ENCODE measurements at places on chromosomes 11 and 22. TPM values are rescaled to one million over a fixed set of nuclear protein-coding genes. Genes with fewer than 3 reads are reported as not detected.
A peak's percentile ranks its signal among the peaks of the same experiment; 100 is the strongest.

DNA sequence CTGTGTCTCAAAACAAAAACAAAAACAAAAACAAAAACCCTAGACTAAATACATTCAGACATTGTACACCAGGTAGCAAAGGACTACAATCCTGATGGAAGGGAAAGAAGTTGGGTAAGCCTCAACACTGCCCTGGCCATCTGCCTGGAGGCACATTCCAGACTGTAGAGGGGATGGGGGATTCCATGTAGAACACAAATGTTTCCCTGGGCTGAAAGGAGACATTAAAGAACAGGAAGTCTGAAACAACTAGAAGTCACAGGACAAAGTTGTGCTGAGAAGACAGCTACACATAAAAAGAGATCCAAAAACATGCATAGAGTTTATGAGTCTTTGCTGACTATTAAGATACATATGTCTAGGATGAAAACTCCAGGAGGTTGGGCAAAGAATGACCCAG, 83.9 kb downstream of the RRAS2 start:
- DNase-seq: no peak

DNA sequence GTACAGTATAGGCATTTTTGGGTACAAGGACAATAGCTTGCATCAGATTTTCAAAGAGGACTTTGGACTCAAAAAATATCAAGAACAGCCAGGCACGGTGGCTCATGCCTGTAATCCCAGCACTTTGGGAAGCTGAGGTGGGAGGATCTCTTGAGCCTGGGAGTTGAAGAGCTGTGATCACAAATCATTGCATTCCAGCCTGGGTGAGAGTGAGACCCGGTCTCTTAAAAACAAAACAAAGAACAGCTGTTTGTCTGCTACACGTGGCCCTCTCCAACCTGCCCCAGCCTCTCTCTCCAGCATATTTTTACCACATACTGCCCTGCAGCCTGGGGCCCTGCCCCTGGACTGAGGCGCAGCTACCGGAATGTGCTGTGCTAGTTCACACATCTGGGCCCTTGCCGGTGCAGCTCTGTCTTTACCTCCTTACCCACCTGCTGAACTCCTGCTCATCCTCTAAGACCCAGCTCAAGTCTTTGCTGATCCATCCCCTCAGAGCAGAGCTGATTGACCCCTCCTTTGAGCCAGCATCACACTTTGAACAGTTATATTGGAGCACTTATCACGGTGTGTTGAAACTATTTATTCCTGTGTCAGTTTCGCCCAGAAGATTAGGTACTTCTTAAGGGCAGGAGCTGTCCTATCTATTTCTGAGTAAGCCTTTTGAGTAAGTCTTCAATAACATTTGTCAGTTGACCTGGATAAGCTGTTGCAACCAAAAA, 29.4 kb downstream of the GRIK4 start:
- DNase-seq: no peak

Gene MPEG1
- 5.0 TPM for total RNA-seq

DNA sequence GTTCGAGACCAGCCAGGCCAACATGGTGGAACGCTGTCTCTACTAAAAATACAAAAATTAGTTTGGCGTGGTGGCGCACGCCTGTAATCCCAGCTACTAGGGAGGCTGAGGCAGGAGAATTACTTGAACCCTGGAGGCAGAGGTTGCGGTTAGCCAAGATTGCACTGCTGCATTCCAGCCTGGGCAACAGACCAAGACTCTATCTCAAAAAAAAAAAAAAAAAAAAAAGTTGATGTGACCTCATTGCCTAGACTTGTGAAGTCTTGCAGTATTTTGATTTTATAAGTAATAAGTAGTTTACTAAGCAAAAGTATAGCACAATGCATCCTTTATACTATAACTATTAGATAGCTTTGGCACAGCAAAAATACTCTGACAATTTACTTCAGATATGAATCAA, 9.9 kb upstream of the CUL5 start:
- no peak for DNase-seq

DNA sequence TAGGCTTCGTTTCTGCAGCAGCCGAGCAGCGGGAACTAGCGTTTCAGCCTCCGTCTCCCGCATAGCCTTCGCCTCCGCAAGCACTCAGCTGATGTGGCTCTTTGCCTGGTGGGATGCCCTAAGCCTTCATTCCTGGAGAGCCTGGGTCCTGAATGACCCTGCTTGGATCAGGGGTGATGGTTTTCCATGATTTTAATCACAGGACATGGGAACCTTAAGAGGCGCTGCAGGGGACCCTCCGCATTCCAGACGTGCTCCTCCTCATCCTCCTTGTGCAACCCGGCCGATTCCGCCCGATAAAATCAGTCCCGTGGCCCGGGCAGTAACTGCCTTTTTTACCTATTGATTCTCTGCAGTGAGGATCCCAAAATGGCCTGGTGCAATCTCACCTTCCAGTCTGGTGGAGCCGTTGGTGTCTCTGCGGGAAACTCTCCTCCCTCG, 8.2 kb downstream of the C11orf21 start:
- DNase-seq: no peak

Gene TMPRSS6
- 0.56 TPM for total RNA-seq

DNA sequence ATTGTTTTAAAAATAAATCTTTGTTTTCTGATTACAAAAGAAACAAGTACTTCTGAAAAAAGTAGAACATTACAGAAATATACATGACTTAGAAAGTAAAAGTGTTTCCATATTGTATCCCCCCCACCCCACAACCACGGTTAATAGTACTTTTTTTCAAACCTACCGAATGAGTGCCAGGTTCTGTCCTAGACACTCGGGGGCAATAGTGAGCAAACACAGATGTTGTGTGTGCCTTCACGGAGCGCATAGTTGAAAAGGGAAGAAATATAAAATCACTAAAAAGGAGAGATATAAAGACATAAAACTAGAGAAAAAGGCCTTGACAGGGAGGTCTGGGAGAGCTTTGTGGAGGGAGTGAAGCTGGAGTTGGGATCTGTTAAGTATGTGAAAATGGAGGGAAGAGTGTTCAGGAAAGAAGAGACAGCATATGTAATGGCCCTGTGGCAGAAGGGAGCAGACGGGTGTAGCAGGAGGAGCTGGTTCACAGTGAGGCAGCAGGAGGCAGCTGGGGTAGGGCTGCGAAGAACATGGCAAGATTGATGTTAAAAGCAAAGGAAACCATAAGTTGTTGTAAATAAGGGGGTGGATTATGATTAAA, 42.1 kb upstream of the ALX4 start:
- DNase-seq: no peak

Gene KCNQ1
- 42.8 TPM for total RNA-seq

DNA sequence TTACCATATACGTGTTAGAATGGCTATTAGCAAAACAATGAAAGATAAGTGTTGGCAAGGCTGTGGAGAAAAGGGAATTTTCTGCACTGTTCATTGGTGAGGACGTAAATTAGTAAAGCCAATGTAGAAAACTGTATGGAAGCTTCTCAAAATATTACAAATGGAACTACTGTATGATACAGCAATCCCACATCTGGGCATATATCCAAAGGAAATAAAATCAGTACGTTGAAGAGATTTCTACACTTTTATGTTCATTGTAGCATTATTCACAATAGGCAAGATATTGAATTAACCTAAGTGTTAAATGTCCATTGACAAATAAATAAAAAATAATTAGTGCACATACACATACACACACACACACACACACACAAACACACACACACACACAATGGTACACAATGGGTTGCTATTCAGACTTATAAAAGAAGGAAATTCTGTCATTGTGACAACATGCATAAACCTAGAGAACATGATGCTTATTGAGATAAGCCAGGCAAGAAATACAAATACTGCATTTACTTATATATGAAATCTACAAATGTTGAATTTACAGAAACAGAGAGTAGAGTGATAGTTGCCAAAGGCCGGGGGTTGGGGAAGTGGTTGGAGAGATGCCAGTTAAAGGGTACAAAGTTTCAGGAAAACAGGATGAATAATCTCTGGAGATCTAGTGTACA, 565.8 kb upstream of the LRRC4C start:
- no peak for DNase-seq

GRCh38 chr11:59520741-59521140, 9.4 kb downstream of the OR4D9 start:
- no peak for DNase-seq

- DNase-seq: peak; percentile 29
These were observed 555.3 kb downstream of the MIAT start for GRCh38 chr22:27212617-27213177.

GRCh38 chr11:94741022-94741679, 27.0 kb upstream of the AMOTL1 start:
- DNase-seq: peak; percentile 20

DNA sequence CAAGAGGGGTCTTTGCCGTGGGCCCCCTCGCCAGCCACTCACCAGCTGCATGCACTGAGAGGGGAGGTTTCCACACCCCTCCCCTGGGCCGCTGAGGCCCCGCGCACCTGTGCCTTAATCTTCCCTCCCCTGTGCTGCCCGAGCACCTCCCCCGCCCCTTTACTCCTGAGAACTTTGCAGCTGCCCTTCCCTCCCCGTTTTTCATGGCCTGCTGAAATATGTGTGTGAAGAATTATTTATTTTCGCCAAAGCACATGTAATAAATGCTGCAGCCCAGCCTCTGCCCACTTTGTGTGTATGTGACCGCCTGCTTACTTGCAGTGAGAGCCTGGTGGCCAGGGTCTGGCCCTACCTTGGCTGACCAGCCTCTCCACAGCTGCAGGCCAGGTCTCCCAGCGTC, 2.8 kb upstream of the CRACR2B start:
- no peak for DNase-seq

DNA sequence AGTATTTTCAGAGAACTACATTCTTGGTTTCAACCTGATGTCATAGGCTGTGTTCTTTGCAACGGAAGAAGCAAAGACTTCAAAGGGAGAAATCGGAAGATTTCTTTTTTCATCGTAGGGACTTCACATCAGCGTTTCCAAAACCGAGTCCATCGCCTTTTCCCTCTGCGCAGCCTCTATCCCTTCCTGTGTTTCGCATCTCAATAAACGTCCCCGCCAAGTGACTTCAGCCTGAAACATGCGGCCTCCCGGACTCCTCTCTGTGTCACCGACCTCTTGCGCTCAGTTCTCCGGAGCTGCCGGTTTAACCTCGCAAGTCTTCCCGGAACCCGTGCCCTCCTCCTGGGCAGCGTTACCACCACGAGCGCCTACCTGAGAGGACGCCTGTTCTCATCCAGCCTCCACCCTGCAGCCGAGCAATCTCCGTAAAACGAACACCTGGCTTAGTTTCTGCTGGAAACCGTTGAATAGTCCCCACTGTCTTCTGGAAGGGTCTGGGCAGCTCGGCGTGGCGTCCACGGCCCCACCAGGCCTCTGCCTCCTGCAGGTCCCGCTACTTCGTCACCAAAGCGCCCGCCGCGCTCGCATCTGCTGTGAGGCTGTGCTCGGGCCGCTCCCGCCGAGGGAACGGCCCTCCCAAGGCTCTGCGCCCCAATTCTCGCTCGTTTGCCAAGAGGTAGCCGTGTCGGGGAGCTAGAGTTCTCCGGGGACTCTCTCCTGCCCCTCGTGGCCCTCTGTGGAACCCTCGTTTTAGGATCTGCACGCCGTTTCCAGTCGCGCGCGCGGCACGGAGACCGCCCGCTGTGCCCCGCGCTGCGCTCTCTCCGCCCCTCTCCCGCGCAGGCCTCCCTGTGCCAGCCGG, at the start of gene GLB1L3:
Gene GLB1L3, plus strand, starts transcription at position 846 of the 862 bp plus-strand sequence. CDS start 362 bp downstream, outside the sequence.
- DNase-seq: peak; percentile 32

GRCh38 chr11:118786657-118787056, 4.3 kb downstream of the DDX6 start:
- no peak for DNase-seq

DNA sequence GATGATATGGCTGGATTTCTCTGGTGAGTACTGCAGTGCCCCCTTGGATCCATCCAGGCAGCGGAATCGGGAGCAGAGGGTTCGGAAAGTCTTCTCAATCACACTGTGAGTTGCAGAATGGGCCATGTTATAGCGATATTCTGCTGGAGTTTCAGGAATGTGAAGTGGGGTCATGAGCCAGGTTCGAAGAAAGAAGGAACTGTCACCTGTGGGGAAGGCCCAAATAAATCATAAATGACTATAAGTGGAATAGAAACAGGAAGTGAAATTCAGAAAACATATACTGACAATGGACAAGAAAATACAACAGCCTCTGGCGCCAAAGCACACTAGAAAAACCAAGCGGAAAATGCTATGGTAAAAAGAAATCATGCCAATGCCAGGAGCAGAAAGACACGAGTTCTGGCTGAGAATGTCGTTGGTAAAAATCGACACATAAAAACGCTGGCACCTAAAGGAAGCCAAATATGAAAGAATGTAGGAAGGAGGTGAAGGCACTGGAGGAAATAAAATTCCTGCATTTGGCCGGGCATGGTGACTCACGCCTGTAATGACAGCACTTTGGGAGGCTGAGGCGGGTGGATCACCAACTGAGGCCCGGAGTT, 10.0 kb upstream of the AMBRA1 start:
- DNase-seq: no peak

GRCh38 chr11:62370743-62371440, 33.6 kb downstream of the ASRGL1 start:
- peak; percentile 49 for DNase-seq

- no peak for DNase-seq
These were observed 116.8 kb upstream of the NECTIN1 start for GRCh38 chr11:119845756-119846155.

DNA sequence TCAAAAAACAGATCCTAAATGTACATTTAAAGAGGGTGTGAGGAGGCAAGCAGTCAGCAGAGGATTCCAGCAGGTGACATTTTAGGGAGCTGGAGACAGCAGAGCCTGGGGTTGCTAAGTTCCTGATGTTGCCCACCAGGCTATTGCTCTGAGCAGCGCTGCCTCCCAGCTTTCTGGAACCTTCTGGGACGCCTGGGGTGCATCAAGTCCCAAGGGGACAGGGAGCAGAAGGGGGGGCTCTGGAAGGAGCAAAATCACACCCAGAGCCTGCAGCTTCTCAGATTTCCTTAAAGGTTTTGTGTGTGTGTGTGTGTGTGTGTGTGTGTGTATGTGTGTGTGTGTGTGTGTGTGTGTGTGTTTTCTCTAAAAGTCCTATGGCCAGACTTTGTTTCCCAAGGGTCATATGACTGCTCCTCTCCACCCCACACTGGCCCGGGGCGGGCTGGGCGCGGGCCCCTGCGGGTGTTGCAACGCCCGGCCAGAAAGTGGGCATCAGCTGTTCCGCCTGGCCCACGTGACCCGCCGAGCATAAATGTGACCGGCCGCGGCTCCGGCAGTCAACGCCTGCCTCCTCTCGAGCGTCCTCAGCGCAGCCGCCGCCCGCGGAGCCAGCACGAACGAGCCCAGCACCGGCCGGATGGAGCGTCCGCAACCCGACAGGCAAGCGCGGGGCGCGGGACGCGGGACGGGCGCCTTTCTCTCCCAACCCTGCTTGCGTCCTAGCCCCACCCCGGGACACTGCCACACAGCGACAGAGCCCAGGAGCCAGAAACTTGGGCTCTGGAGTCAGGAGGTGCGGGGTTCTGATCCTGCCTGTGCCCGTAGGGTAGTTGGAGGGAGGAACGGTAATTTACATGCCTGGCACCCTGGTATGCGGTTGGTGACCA, at the start of gene HMOX1:
Gene HMOX1, plus strand, starts transcription at position 560 of the 887 bp plus-strand sequence. Its CDS starts 78 bp downstream, at position 638.
- peak; percentile 94 for DNase-seq
